ENCODE measurements at places on chromosomes 7 and 10.

- no peak for DNase-seq
Observed at GRCh38 chr10:103854265-103854685, 1.1 kb downstream of the SH3PXD2A start.

DNA sequence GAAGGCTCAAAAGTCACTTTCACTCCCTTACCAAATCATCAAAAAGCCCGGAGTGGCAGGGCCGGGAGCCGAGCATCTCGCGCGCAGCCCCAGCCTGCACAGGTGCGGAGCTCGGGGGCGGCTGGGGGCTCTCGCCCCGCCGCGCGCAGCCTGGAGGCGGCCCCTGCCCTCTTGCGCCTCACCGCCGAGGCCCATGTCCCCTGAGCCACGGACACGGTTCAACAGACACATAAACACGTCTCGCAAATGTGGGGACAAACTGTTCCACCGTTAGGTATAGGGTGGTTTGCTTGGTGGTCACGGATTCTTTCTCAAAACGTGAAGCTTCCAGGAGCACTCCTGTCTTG lies 700 bp downstream of the GSAP start:
- peak; percentile 29 for DNase-seq

DNA sequence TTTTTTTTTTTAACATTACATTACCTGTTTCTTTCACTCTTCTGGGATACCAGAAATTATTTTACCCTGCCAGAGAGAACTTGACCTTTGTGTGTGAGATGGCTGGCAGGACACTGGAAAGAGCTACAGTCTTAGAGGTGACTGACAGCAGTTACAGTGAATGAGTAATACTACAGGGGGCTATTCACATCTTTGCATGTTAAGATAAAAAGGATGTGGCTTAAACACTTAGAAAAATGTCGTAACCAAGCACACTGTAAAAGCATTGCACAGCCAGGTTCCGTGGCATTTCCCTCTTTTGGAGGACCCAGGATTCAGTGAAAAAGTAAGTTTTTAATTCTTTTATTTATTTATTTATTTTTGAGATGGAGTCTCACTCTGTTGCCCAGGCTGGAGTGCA lies 18.8 kb upstream of the TBC1D12 start:
- no peak for DNase-seq

- DNase-seq = no peak
Observed at GRCh38 chr7:152342796-152343195, 93.0 kb downstream of the KMT2C start.

GRCh38 chr10:69973678-69974077 lies 79.0 kb upstream of the MACROH2A2 start:
- no peak for DNase-seq

- no peak for DNase-seq
Observed at GRCh38 chr10:116907245-116907987, 58.1 kb downstream of the ENO4 start.

DNA sequence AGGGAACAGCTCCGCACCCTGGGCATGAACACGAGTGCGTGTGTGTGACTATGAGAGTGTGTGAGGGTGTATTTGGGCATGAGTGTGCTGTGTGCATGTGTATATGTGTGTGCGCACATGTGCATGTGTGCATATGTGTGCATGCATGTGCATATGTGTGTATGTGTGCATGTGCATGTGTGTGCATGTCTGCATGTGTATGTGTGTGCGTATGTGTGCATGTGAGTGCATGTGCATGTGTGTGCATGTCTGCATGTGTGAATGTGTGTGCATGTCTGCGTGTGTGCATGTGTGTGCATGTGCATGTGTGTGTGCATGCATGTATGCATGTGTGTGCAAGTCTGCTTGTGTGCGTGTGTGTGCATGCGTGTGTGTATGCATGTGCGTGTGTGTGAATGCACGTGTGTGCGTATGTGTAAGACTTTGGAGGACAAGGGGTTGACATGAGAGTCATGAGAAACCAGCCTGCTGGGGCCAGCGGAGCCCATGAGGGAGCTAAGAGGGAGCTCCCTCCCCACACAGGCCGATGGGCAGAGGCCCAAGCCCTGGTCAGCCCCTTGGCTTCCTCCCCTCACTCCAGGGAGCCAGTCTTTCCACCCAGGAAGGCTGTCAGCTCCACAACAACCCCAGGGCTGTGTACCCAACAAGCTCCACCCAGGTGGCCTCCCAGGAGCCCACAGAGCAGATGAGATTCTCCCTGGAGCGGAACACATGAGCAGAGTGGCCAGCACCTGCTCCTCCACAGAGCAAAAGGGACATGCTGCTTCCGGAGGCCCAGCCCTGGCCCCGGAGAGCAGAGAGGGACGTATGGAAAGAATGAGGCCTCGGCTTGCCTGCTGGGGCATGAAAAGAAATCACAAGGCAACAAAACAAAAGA lies 142.5 kb upstream of the PPP2R2D start:
- no peak for DNase-seq
